ENCODE measurements at places on chromosomes 1 and 21. TPM values are rescaled to one million over a fixed set of nuclear protein-coding genes. Genes with fewer than 3 reads are reported as not detected.

- peak; percentile 35 for DNase-seq
Observed at GRCh38 chr1:26697978-26698849, 2.4 kb downstream of the ARID1A start.

- DNase-seq, result no peak
Observed at GRCh38 chr1:1945782-1946393, 26.8 kb upstream of the TMEM52 start.

- DNase-seq, result no peak
Observed at GRCh38 chr1:115969509-115969908, 6.8 kb upstream of the SLC22A15 start.

DNA sequence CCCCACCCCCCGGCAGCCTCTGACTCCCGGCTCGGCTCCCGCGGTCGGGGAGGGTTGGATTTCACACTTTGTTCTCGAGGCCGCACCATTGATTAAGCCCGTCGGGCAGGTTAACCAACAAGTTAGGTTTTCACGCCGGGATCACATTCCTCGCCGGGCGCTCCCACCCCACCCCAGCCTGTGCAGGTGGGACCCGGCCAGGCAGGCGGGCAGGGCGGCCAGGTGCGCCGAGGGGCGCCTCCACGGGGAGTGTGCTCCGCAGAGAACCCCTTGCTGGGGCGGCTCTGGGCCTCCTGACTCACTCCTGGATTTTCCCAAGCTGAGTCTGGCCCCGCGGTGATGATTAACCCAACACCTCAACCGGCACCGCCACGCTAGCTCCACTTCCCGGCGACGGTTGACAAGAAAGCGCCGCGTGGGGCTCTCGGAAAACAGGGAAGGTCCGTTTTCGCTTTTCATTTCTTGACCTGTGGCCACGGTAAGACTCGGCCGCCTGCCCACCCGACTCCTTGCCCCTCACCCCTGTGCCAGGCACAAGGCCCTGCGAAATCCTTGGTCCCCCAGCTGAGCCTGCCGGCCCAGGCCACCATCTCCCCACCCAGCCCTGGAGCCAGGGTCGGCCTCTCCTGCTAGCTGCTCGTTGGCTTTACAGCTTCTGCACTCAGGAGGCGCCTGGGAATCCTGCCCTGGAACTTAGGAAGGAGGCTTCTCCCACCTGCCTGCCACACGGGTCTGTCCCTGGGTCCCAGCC is 8.8 kb upstream of the TTLL10 start:
- DNase-seq, result no peak

GRCh38 chr1:66492424-66492823 is 41.5 kb upstream of the SGIP1 start:
- no peak for DNase-seq

GRCh38 chr1:239686386-239686785 is 300.0 kb downstream of the CHRM3 start:
- DNase-seq, result no peak

Gene RAB42
- 0.27 TPM for total RNA-seq

Gene RNU1-1
- total RNA-seq, result 3,041 TPM

Gene SPATA46
- not detected for total RNA-seq

Gene RAB3B
- total RNA-seq, result 0.05 TPM

Data from activated T-helper 1 cell treated with anti-CD3 and anti-CD28 coated beads, Interleukin-12 subunit alpha, Interleukin-12 subunit beta, Interleukin-2, Interleukin-4 antibody, amounts not matched to agents 30 ng/mL and 10 ng/mL and 1 ng/mL, durations not matched to agents 14 hours and 24 hours and 36 hours (primary cell).